ENCODE measurements at places on chromosomes 6 and 20.

- DNase-seq, result no peak
Measured at GRCh38 chr6:30881392-30882203, 2.7 kb upstream of the DDR1 start.

DNA sequence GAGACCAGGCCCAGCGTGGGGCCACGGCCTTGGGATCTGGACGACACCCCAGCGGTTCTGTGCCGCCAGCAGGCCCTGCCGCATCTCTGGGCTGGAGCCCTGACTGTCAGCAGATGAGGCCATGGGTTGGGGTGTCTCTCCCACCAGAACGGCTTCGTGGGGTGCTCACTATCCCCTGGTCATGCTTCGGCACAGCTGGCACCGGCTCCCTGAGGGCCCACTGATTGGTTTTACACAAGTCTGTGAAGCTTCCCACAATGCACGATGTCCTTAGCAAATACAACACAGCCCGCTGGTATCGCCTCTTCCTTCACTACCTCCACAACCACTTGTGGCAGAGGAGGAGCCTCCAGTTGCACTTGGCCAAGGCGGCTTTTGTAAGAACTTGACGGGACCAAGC, 94.3 kb downstream of the THBS2 start:
- DNase-seq, result no peak

DNA sequence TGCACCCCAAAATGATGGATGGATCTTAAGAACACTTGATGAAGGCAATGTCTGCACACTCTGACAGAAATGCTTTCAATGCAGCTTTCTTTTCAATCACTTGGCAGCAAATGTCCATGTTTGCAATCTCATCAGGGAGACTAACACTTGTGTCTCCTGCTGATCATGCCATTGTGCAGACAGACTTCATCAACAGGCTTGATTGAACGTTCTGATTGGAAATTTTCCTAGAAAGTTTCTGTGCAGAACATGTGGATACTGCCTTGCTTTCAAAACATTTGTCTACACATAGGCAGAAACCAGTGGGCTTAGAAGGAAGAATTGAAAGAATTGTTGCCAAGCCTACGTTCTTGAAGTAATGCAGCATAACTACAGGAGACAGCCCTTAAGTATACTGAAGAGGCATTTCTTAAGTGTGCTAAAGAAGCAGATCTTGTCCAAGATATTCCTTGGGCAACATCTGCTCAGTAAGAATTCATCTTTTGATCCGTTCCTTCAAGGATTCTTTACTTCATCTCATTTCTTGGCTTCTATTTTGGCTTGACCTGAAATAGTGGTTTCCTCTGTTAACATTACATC, 120.4 kb upstream of the PLCB4 start:
- DNase-seq, result no peak

- DNase-seq, result no peak
Measured at GRCh38 chr6:159813781-159814180, 13.7 kb downstream of the PNLDC1 start.

DNA sequence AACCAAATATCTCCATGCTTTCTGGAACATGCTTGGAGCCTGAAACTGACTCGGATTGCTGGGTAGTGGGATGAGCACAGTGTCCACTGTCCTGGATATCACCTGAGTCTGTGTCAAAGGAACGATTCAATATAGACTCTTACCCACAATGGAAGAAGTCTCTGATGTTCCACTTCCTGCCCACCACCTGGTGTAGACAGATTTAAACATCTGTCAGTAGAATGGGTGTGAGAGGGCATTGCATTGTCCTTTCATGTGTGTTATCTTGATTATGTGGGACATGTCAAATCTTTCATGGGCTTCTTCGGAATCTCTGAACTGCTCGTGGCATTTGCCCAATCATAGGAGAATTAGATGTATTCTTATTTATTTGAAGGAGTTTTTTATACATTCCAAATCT, 20.8 kb downstream of the ULBP3 start:
- no peak for DNase-seq

GRCh38 chr20:6178537-6178936, 55.7 kb upstream of the FERMT1 start:
- DNase-seq, result no peak

DNA sequence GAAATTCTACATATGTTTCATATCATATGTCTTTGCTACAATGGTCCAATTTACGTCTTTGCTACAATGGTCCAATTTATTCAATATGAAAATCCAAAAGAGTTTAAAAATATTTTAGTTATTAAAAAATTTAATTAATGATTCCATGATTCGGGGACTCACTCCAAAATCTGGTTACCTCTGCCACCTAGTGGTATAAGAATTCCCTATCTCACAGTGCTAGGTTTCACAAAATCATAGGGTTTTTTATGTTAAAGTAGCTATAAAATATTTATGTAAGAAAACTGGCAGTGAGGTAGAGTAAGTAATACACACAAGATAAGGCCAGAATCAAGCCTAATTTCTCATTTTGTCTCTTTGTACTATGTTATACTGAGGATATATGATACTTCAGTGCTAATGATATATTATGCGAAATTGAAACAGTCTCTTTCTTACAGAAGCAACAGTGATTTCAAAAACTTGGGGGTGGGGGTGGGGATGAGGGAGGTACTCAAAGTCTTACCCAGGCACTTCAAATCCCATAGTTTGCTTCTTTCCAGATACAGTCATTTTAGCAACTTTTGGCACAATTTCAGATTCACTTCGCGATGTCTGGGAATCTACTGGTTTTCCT, 52.3 kb downstream of the HBS1L start:
- no peak for DNase-seq

GRCh38 chr6:105596284-105596755, 193.4 kb upstream of the PREP start:
- no peak for DNase-seq

DNA sequence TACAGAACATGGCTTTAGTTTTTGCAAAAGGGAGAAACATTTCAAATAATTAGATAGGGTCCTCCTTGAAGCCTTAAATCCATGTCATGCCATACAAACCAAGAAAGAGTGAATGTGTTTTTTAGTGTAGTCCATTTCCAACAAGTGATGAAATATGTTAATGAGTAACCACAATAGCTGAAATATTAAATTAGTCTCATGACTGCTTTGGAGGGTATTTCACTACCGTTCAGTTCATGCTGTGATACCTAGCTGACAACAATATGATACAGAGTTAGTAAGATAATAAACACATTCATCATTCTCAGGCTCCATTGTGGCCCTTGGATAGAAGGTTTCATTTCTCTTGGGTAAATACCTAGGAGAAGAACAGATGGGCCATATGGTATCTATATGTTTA, 5.8 kb upstream of the ID4 start:
- no peak for DNase-seq

GRCh38 chr6:35810971-35811698, 6.0 kb downstream of the LHFPL5 start:
- no peak for DNase-seq

DNA sequence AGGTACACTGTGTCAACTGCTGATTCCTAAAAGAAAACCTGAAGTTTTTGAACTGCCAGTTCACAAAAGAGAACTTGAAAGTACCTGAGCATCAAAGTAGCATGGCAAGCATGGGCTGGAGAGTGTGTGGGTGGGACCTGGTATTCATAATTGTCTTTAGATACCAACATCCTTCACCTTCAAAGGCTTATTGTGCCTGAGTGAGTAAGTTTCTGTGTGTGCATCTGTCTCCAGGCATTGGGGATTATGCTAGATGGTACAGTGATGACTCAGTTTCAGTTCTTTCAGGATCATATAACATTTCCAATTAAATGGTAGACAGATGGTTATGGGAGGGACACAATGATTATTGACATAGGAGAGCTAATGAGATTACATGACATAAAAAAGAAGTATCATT, 238.5 kb downstream of the ZFAND3 start:
- DNase-seq, result peak; percentile 66

- DNase-seq, result no peak
Measured at GRCh38 chr20:47490795-47491194, 10.9 kb upstream of the NCOA3 start.

- no peak for DNase-seq
Measured at GRCh38 chr6:15901141-15902115, 227.5 kb upstream of the MYLIP start.

DNA sequence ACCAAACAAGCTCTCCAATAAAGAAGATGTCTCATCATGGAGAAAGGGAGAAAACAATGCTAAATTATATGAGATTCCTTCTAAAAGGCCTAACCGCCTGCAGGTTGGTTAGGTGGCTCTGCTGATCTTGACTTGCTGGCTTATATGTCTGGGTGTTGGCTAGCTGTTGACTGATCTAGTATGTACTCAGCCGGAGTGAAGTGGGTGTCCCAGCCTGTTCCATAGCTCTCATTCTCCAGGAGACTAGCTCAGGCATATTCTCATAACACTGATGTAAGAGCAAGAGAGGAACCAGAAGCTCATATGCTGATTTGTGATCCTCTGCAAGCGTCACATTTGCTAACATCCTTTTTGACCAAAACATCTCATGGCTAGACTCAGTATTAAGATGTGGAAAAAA, 473.0 kb downstream of the BMP2 start:
- no peak for DNase-seq

- DNase-seq, result peak; percentile 9
Measured at GRCh38 chr20:62030834-62031434, 34.7 kb downstream of the TAF4 start.

- DNase-seq, result no peak
Measured at GRCh38 chr20:25297141-25297905, 49.4 kb downstream of the PYGB start.

GRCh38 chr6:55088902-55089301, 85.4 kb upstream of the HCRTR2 start:
- no peak for DNase-seq

- peak; percentile 71 for DNase-seq
Measured at GRCh38 chr20:59933296-59933848, at the start of gene SYCP2. Gene SYCP2, minus strand, starts transcription at chr20:59933637. Its CDS starts 11,224 bp downstream, at chr20:59922413.

DNA sequence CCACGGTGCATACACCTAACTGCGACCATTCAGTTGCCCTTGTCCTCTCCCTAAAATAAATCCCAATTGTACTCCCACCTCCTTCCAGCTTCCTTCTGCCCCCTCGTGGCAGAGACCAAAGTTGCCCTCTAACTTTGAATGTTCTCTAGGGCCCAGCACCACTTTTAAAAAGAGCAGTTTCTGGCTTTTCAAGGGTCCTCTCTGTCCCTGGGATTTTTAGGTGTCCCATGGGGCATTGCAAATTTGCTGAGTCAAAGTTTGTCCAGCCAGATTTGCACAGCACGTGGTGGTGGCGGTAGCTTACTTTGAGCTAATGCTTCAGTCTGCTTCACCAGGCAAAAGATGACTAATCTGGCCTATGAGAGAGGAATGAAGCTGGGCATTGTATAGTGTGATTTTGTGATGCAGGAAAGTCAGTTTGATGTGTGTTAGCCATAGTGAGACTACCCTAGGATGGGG, 100.2 kb downstream of the PERP start:
- DNase-seq, result peak; percentile 19

DNA sequence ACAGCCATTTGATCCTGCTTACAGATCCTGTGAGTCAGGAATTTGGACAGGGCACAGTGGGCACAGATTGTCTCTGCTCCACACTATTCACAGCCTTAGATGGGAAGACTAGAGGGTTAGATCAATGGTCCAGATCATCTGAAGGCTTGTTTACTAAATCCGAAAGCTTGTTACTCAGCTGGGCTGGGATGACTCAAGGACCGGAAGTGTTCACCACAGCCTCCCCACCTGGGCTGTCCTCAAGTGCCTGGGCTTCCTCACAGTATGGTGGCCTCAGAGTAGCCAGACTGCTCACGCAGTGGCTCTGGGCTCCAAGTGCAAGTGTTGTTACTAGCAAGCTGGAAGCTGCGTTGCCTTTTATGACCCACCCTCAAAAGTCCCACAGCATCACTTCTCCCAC, 75.4 kb upstream of the INSM1 start:
- DNase-seq, result no peak

DNA sequence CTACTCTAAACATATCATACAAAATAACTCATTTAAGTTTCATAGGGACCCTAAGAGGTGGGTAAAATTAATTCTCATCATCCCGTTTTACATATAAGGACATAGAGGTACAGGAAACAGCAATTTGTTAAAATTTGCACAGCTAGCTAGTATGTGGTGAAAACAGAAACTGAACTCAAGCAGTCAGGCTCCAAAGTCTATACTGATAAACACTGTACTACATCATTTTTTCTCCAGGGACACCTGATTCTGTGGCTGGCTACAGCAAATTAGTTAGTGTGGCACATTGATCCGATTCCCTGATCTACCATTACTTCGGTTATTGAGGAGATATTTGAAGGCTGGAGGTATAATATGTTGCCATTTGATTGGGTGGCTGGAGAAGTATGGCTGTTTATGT, 36.2 kb upstream of the E2F3 start:
- no peak for DNase-seq

DNA sequence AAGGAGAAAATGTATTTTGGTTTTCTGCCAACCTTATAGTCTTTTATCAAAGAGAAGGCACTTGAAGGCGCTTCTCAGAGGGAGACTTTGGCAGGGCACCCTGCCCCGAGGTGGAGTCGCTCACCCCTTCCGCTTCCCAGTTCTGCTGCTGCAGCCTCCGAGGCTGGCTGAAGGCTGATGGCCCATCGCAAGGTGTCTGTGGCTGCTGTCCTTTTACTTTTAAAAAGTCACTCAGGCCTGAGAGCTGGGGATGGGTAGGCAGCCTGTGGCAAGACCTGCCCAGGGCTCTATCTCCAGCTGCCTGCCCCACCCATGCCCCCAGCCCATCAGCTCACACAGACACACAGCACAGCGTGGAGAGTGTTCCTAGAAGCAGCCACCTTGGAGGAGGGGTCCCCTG, 206.6 kb upstream of the CST7 start:
- no peak for DNase-seq

- no peak for DNase-seq
Measured at GRCh38 chr6:32635526-32636123, 1.6 kb upstream of the HLA-DQA1 start.

DNA sequence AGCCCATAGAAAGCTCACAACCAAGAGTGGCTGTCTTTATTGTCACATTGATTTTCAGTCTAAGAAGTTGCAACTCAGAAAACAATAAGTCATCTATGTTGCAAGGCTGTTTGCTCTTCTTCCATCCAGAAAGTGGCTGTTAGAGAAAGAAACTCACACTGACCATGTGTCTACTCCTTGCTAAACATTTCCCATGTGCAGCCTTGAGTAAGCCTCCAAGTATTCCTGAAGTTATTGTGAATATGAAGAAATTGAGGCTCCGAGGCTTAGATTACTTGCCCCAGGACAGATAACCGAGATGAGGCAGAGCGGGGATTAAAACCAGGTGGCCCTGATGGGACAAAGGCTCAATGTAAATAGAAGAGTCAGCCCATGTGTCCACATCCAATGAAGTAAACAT, 105.0 kb downstream of the SPTLC3 start:
- DNase-seq, result no peak
